ENCODE measurements at places on chromosomes 13 and 19. TPM values are rescaled to one million over a fixed set of nuclear protein-coding genes. Genes with fewer than 3 reads are reported as not detected.

KLK15 gene
- polyA plus RNA-seq: not detected

IL17D gene
- polyA plus RNA-seq: 0.11 TPM

TUBA3C gene
- polyA plus RNA-seq: not detected

FGF21 gene
- polyA plus RNA-seq: not detected

CRX gene
- not detected for polyA plus RNA-seq
